Activated gamma-delta T cell treated with anti-CD3 and anti-CD28 coated beads, Interleukin-2, amount 50 U/mL, for 16 hours (primary cell): ENCODE measurements at places on chromosomes 5 and 9.

DNA sequence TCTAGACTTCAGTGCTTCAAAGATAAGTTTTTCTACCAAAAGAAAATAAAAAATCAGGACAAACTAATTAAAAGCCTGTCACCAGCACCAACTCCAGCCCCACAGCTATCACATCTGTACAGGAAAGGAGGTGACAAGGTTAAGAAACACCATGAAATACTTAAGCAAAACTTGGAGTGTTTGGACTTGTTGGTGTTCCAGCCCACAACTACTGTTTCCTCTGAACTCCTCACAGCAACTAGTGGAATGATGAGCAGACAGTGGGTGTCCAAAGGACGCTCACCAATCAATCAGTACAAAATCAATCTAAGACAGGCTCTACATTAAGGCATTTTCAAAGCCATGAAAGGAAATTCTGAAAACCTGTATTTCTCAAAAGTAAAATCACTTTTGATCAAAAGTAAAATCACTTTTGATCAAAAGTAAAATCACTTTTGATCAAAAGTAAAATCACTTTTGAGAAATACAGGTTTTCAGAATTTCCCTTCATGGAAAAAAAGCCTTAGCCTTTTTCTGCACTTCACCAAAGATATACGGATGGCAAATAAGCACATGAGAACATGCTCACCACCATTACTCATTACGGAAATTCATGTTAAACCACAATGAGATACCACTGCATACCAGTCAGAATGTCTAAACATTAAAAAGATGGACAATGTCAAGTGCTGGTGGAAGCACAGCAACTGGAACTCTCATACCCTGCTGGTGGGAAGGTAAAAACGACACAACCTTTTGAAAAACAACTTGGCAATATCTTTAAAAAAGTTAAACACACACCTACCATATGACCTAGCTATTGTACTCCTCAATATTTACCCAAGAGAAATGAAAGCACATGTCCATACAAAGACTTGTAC is 79.7 kb downstream of the MED27 start:
- DNase-seq = no peak

DNA sequence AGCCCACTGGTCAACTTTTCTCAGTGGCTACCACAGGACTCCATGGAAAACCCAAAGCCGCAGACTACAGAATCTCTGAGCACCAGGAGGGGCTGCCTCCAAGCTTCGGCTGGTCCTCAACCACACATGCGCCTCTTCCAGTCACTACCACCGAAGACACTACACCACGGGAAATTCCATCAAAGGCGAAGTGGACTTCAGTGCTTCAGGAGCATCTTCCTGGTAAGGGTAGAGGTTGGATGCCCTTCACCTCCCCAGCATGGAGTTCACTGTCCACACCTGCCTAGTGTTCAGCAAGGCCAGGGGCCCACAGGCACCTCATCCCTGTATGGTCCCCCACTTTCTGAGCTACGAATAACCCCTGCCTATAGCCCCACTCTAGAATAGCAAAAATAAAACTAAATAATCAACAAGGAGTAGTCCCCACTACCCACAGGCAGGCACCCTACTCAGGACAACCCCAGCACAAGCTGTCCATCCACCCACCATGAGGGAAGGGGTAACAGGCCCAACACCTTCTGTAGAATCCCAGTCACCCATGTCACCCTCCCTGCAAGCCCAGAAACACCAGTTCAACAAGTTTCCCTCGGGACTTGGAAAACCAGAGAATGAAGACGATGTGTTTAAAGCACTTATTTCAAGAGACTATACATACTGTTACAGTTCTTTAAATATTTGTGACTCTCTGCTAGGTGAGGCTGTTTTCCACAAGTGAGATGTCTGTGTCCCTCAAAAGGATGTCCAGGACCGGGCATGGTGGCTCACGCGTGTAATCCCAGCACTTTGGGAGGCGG is 2.6 kb downstream of the VDAC1 start:
- DNase-seq = no peak

DNA sequence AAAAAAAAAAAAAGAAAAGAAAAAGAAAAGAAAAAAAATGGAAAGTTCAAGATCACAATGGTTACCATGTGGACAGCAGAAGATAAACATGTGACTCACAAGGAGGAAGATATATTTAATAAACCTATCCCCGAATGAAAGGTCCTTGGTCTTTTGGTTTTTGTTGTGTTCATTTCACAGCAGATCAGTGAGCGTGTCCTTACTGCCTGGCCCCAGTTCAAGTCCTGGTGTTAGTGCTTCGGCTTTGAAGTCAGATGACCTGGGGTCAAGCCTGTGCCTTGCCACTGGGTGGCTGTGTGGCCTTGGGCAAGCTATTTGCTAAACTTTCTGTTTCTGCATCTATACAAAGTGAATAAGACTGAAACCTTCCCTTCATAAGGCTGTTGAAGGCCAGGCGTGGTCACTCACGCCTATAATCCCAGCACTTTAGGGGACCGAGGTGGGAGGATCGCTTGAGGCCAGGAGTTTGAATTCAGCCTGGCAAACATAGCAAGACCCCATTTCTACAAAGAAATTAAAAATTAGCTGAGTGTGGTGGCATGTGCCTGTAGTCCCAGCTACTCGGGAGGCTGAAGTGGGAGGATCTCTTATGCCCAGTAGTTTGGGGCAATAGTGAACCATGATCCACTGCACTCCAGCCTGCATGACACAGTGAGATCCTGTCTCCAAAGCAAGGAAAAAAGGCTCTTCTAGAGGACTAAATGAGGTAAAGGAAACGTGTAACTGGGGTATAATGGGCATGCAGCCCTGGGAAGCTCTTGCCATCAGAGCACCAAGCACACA is 94.5 kb upstream of the SPATA31D4 start:
- DNase-seq = no peak

- DNase-seq = peak; percentile 70
Observed at GRCh38 chr5:177116631-177117373, 16.8 kb upstream of the NSD1 start.

DNA sequence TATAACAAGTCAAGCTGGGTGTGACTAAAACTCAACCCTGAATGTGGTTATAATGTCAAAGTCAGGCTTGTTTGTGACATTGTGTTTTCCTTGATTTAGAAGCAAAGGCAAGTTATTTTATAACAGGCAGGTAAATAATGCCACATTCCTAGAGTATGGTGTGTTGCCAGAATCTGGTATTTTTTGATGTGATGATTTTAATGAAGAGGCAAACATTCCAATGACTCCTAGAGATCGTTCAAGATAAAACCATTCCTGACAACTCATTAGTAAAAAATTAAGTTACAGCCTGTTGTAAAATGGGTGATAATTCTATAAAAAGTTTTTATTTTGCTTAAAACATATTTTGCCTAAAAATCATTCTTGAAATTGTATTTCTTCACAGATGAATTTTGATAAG is 60.0 kb downstream of the RAB14 start:
- no peak for DNase-seq

- DNase-seq = no peak
Observed at GRCh38 chr5:31581498-31582099, 49.5 kb downstream of the C5orf22 start.

GRCh38 chr9:130243015-130243881 is 22.3 kb upstream of the HMCN2 start:
- DNase-seq = peak; percentile 77

- DNase-seq = no peak
Observed at GRCh38 chr9:91502913-91503672, 79.5 kb upstream of the NFIL3 start.

DNA sequence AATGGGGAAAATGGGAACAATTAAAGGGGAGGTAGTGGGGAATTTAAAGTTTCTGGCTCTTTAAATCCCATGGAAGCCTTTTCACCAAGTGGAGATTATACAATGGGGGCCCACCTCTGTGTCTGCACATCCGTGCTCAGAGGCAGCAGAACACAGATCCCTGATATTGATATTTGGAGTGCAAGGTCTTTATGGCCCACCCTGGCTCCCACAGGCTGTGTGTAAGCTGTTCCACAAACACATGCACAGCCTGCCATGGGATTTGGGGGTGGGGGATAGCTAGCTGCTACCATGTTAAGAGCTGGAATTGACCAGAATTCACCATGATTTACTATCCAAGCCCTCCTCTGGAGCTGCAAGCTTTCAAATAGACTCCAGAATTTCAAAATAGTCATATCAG is 55.9 kb downstream of the RASGEF1C start:
- DNase-seq = no peak

GRCh38 chr5:124806373-124807077 is 60.1 kb upstream of the ZNF608 start:
- no peak for DNase-seq

- DNase-seq = no peak
Observed at GRCh38 chr9:13166996-13167395, 112.5 kb downstream of the MPDZ start.

- no peak for DNase-seq
Observed at GRCh38 chr9:126838895-126839294, 21.5 kb upstream of the ZBTB34 start.

GRCh38 chr5:42228279-42228678 is 195.0 kb upstream of the GHR start:
- no peak for DNase-seq

GRCh38 chr9:4145482-4145881 is 154.4 kb downstream of the GLIS3 start:
- no peak for DNase-seq

GRCh38 chr9:116905171-116905588 is 218.1 kb downstream of the TRIM32 start:
- no peak for DNase-seq
